GM06990 (cell line): ENCODE measurements at places on chromosomes 12 and 14.

- no peak for DNase-seq
Observed at GRCh38 chr12:108641446-108642268, 8.0 kb upstream of the SELPLG start.

- no peak for DNase-seq
Observed at GRCh38 chr12:80472236-80472635, 28.2 kb downstream of the PTPRQ start.

- no peak for DNase-seq
Observed at GRCh38 chr14:39169541-39169900, 612 bp downstream of the TRAPPC6B start.

DNA sequence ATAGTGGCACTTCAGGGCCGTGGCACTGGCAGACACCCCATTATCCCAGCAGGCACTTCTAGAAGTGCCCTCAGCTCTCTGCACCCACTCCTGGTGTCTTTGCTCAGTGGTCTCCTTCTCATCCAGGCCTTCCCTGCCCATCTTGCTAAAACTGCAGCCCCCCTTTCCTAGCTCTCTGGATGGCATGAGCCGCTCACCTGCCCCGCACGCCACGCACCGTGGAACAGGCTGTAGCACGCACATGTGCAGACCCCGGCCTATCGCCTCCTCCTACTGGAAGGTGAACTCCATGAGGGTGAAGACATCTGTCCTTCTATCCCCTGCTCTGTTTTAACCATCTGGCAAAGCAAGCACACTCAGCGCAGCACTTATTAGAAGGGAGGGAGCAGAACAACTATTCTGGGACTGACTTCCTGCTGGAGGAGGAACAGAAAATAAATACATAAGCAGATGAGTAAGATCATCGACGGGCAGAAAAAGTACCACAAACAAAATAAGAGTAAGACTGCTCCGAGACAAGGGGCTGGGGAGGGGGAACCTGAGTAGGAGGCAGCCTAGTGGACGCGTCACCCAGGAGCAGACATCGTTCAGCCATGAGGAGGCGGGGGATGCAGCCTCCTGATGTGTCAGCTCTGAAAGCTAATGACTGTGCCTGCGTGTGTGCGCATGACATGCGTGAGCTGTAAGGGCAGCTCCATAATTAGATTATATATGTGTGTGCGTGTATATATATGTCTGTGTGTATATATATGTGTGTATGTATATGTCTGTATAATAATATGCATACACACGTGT, 7.8 kb upstream of the FZD10 start:
- no peak for DNase-seq

DNA sequence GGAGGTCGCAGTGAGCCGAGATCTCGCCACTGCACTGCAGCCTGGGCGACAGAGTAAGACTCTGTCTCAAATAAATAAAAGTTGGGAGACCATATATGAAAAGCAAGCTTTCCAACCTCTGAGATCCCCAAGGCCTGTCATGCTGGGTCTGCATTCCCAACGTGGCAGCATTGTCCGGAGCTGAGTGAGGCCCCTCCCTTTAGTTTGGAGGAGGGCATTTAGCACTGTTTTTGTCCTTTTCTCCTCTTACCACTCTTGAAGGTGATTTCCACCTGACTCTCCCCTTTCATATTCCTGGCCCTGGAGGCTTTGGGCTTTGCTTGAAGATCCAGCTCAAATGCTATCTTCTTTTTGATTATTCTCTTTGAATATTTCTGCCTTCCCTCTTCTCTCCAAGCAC, 3.2 kb downstream of the AACS start:
- DNase-seq, result no peak

GRCh38 chr14:77822741-77823140, 22.8 kb downstream of the ADCK1 start:
- no peak for DNase-seq

GRCh38 chr14:51053157-51053556, 41.7 kb downstream of the TRIM9 start:
- no peak for DNase-seq

- DNase-seq, result no peak
Observed at GRCh38 chr14:73788701-73789551, 62.7 kb upstream of the PTGR2 start.

- no peak for DNase-seq
Observed at GRCh38 chr12:15770021-15770420, 19.2 kb downstream of the EPS8 start.

GRCh38 chr14:106848330-106849121, 1322.1 kb downstream of the TMEM121 start:
- peak; percentile 47 for DNase-seq

- no peak for DNase-seq
Observed at GRCh38 chr14:76480426-76480825, 104.5 kb downstream of the ESRRB start.

- DNase-seq, result no peak
Observed at GRCh38 chr12:92740411-92740810, 37.6 kb downstream of the PLEKHG7 start.

DNA sequence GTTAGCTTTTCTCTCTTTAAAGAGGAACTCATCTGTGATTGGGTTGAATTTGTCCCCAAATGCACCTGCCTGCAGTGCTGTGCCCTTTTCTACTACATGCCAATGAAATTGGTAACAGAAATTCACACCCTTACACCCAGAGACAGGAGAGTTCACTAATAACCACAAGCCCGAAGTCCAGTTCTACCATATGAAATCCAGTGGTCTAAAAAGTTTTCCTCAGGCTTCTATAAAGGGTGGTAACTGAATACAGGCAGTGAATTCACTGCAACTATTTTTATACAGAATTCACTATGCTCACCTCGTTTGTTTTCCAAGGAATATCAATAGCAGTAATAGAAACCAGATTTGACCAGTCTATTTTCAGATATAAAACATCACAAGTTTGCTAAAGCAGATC, 31.5 kb upstream of the SOS2 start:
- DNase-seq, result no peak

DNA sequence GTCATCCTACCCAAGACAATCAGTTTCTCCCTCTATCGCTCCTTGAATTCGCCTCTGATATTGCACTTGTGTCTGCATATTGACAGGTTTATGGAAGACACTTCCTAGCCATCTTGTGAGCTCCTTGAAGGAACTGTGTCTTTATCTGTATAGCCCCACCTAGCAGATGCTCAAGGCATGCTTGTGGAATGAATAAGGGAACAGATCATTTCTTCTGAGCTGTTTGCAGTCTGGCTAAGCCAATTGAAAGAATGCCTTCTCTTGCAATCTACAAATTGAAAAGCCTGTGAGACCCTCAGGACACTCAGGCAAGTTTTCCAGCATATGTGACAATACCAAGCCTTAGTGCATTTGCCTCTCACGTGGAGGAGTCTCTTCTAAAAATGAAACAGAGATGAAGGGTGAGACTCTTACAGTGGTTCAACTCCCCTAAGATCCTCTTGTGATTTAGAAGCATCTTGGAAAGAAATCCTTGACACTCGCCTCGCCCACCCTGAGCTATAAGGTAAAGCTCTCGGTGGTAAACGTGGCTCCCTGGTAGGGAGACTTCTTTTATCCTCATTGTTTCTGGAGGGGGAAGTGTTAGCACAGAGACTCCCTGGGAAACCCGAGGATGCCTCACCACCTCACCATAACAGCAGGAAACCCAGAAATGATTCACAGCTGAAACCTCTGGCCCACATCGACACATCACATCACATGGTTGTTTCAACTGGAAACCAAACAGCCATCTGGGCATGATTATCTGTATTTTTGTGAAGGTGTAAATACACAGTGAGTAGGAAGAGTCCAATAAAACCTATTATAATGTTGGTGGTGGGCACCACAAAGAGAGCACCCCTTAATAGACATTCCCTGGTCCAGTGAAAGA, 112.3 kb upstream of the BCL2L14 start:
- DNase-seq, result no peak

DNA sequence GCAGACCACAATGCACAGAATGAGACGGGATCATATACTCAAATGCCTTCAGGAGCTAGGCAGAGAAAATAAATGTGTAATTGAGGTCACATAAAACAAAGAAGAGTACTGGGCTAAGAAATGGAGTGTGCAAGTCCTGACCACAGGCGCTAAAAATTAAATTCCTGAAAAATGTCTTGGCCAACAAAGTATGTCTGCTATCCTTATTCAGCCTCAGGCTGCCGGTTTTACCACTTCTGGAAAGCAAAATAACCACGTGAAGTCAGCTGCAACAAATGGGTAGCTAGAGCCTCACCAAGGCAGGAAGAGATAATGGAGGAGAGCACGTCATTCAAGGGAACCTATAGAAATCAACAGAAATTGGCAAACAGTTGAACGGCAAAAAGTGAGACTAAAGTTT, 3.1 kb downstream of the PYGL start:
- no peak for DNase-seq

- no peak for DNase-seq
Observed at GRCh38 chr12:40745386-40745785, 53.1 kb downstream of the CNTN1 start.

DNA sequence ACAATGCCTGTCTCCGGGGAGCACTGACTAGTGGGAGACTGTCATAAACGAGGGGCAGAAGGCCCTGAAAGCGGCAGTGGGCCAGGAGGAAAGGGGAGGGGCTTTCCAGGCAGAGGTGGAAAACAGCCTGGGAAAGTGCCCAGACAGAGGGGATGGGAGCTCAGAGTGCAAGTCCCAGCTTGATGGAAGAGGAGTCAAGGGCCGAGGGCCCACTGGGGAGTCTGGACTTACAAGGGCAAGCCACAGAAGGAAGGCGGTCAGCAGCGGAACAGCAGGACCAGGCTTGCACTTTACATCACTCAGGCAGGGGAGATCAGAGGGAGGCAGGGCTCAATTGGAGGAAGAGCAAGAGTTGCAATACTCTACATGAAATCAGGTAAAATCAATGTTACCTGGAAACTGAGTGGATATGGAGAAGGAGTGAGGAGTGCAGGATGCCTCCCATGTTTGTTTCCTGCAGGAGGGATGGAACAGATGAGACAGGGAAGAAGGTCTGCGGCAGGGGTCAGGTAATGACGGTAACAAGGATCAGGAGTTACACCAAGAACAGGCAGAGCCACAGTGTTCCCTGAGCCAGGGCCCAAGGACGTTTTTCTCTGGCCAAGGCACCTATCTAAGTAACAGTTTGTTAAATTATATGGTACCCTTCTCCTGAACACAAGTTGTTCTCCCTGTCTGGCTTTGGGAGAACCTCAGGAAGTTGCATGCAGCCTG, 23.8 kb downstream of the PXN start:
- no peak for DNase-seq

GRCh38 chr12:57193706-57194245, 22.8 kb upstream of the NXPH4 start:
- DNase-seq, result no peak

- no peak for DNase-seq
Observed at GRCh38 chr12:50072198-50072907, 12.8 kb upstream of the SMARCD1 start.

- no peak for DNase-seq
Observed at GRCh38 chr12:89211456-89211855, 140.8 kb downstream of the DUSP6 start.

DNA sequence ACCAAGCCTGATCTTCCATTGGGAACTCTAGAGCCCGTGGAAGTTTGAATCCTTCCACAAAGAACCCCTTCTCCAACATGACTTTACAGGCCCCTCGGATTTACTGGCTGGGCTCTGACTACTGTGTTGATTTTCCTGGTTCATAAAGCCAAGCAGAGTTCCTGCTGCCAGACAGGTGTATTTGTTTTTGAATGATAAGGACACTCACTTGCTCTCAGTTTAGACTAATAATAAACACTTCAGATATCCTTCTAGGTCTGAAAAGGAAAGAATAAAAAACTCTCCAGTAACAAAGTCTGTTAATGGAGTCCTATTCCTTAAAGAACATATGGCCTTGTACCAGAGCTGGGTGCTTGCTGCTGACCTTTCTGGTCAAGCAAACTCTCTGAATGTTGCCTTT, 31.0 kb downstream of the SIX1 start:
- DNase-seq, result no peak

GRCh38 chr12:51751661-51752060, 96.9 kb downstream of the FIGNL2 start:
- DNase-seq, result no peak

- DNase-seq, result no peak
Observed at GRCh38 chr12:124581307-124582107, 14.1 kb upstream of the NCOR2 start.

DNA sequence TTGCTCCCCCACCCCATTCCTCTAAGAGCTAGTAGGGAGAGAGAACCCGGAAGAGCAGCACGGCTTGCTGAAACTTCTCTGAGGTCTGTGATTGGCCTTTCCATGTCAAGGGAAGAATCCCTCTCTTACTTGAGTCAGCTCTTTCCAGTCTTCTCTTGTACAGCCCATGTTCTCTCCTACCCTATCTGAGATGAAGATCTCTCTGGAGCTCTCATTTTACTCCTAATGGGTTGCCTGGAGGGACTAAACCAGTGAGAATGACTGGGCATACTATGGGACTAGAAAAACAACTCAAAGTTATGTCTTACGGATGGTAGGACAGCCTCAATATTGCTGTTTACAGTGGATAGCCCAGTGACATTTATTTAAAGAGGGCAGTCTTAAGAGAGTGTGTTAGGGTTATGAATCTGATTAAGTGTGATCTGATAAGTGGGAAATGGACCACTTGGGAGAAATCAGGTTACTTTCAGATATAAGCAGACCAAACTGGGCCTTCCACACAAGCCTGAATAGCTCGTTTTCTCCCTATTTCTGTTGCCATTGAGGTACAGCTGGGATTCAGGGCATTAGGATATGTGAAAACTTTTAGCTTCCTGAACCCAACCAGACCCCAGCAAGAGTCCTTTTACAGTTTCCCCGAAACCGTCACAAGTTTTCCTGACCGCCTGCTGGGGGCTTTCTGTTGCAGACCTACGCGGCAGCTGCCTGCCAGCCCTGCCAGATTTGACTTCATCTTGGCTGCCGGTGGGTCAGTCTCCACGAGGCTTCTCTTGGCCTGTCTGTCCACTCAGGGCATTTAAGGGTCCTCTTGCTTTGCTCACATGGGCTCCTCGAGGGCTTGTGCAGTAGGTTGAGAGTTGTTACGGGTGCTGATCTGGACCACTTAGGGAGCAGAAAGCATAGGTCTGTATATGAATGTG, 16.9 kb downstream of the ETV6 start:
- DNase-seq, result no peak

DNA sequence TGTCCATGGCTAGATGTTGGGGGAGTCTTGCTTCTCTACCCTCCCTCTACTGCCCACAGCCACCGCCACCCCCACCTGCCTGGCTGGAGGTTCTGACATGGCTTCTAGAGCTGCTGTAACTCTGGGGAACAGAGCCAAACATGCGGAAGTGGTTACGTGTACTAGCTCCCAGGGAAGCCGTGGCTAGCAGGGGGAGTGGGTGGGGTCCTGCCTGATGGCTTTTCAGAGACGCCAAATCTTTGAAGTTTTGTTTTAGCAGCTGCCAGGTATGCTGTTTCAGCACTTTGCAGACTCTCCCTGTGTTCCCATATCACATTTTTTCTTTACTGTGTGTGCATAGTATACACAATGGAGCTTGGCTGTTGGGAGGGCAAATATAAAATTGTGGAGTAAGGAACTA, 150.3 kb downstream of the TGFB3 start:
- DNase-seq, result no peak

DNA sequence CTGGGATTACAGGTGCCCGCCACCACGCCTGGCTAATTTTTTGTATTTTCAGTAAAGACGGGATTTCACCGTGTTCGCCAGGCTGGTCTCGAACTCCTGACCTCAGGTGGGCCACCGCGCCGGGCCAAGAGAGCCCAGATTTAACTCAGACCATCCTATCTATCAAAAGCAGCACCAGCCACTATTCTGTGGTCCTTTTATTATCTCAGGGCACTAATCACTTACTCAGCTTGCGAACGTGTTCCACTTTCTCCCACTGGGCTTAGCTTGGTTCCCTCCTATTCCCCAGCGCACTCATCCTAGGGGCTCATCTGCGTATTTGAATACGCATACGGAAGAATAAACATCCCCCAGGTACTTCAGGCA, 16.2 kb upstream of the AACS start:
- no peak for DNase-seq

- DNase-seq, result no peak
Observed at GRCh38 chr14:29650554-29651269, 276.9 kb downstream of the PRKD1 start.
